ENCODE measurements at places on chromosomes 6 and 20.

GRCh38 chr6:66970373-66970772 lies 1263.3 kb upstream of the EYS start:
- DNase-seq = no peak

- peak; percentile 21 for DNase-seq
These were observed 69.9 kb upstream of the DDR1 start for GRCh38 chr6:30814146-30815040.

GRCh38 chr6:116969211-116969863 lies 92.3 kb downstream of the RFX6 start:
- DNase-seq = no peak

DNA sequence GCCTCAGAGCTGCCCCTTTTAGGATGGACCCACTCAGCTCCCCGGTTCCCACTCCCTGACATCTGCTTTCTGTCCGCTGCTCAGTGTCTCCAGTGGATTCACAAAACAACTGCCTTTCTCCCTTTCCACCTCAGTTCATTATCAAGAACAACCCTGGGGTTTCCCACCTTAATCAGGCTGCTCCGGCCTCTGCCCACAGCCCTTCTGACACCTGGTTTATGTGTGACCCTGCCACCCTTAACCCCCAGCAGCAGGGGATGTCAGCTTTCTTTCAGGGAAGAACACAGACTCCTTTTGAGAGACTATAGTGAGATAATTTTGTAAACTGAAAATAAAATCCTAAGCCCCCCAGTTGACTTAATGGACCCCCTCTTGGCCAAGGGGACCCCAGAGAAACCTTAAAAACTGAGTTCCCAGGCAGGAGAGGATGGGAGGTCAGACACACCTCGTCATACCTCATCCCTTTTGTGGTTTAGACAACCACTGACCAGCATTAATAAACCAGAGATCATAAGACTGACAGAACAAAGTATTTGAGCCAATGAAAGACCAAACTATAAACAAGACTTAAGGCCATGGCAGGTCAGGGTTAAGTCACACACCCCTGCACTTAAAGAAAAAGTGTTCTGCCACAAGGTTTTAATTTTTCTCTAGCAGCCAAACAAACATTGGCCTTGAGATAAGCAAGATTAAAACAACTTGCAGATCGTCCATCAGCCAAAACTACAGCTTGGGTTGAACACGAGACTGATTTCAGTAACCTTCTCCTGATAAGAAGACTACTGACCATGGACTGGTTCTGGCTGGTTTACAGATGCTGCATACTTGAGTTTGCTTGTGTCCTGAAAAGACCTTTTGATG lies 42.4 kb upstream of the DDR1 start:
- no peak for DNase-seq

DNA sequence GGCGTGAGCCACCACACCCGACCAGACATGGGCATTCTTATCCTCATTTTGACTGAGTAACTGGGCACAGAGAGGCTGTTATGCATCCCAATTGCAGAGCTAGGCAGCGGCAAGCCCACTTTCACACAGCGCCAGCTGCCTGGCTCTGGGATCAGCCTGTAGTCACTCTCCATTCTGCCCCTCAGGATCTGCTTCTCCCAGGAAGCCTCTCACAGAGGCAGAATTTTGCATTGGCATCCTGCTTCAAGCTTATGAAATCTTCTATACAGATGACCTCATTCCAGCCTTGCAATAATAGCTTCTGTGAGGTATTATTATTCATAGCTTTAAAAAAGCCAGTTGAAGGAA lies 37.0 kb upstream of the IER3 start:
- DNase-seq = no peak

GRCh38 chr6:7532232-7532631 lies 9.2 kb upstream of the DSP start:
- no peak for DNase-seq

- DNase-seq = no peak
These were observed 129.0 kb upstream of the BMP5 start for GRCh38 chr6:56004426-56004825.

DNA sequence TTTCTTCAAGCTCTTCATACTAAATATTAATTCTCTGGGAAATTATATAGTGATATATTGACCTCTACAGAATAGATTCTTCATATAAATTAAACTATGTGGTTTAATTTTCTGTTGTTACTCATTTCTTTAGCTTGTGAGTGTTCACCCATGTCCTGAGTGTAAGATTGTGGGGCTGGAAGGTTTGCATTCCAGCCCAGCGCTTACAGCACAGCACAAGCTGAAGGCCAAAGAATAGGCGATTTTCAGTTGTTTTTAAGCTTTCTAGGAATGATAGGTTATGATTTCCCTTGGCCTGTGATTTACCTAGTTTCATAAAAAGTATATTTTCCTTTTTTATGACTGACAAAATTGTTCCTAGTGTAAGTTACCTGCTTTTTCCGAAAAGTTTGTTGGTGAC lies 194.1 kb downstream of the PLCB1 start:
- DNase-seq = no peak
